Kasumi-1 (cell line): ENCODE measurements at places on chromosomes 13 and 19.
A peak's percentile ranks its signal among the peaks of the same experiment; 100 is the strongest.

DNA sequence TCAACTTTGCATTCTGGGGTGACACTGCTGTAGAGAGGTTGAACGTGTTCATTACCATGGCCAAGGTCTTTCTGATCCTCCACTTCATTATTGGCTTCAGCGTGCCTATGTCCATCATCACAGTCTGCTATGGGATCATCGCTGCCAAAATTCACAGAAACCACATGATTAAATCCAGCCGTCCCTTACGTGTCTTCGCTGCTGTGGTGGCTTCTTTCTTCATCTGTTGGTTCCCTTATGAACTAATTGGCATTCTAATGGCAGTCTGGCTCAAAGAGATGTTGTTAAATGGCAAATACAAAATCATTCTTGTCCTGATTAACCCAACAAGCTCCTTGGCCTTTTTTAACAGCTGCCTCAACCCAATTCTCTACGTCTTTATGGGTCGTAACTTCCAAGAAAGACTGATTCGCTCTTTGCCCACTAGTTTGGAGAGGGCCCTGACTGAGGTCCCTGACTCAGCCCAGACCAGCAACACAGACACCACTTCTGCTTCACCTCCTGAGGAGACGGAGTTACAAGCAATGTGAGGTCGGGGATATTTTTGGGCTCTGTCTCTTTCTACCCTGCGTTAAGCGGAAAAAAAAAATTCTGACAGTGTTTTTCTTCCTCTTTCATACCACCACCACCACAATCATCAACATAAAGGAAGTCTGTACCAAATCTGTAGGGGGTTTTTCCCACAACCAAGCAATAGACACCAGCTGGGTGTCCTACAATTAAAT lies 29.5 kb downstream of the FPR3 start:
- peak; percentile 76 for DNase-seq

DNA sequence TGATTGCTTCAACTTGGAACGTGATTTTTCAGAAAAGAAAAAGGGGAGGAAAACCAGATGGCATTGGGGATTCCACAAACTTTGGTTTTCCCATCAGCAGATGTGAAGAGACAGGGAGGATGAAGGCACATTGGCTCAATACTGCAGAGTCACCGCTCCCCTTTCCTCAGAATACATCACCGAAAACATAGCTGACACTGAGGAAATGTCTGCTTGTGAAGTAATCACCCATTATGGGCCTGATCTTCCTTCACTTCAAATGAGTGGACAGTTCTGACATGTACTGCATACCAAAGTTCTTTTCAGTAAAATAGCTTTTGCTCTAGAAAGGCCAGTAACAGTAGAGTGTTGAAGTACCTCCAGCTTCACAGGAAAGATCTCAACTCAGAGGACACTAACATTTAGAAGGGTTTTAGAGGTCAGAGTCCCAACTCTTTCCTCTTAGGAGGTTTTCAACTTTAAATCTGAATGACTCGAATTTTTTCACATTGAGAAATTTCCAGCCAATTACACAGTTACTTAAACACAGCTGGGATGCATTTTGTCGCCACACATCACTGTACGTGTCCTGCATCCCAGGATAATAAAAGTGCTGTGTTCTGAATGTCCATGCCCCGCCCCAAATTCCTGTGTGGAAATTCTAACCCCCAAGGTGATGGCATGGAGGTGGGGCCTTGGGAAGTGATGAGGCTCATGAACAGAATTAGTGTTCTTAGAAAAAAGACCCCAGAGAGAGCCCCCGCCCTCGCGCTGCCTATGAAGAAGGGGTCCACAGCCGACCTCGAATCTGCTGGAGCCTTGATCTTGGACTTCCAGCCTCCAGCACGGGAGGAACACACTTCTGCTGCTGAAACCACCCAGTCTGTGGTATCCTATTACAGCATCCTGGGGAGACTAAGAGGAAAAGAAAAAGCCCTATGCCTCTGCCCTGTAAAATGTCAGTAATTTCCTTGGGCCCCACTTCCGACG lies 77.7 kb downstream of the COL4A1 start:
- no peak for DNase-seq

DNA sequence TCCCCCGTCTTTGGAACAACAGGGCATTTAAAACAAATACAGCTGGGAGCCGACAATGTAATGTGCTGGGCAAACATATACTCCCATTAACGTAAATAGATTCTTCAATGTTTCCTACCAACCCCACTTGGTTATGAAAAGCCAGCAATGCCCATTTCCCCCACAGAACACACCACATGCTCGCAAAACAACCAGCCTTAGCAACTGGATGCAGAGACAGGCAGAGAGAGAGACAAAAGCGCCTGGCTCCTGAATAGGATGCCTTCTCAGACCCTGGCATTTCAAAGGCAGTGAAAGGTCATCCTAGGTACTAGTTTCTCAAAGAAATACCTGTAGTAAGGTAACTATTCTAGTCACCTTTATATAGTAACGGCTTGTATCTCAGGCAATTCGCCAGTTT lies 462.9 kb downstream of the ITGBL1 start:
- no peak for DNase-seq

DNA sequence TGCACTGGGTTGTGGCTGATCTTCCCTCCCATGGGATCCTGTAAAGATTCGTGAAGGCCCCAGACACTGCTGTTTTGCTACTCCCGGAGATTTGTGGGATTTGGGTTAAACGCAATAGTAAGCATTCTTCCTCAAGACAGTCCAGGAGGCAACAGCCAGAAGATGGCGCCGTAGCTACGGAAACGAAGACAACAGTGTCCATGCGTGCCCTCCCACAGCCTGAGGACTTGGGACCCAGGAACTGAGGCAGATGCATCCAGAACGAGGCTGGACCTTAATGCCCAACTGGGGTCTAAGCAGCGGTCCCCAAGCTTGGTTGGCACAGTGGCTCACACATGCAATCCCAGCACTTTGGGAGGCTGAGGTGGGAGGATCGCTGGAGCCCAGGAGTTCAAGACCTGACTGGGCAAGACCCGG lies 57.6 kb upstream of the ZNF507 start:
- no peak for DNase-seq

DNA sequence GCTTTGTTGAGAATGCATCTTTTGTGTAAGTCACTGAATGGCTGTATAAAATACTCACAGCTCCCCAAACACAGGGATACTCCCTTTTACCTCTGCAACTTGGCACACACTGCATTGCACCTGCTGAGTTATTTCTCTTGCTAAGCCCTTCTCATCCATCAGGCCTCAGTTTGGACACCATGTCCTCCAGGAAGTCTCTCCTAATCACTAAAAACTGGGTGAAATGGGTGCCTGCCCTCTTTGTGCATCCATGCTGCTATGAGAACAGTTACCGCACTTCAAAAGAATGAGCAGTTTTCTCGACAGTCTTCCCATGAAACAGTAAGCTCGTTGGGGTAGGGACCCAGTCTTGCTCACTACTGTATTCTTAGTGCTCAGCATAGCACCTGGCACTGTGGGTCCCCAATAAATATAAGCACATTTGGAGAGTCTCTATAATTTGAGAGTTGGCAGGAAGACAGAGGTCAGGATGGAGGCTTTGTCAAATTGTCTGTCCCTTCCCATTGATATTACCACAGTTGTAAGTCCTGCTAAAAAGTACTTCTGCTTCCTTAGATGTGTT lies 4.6 kb upstream of the SLC25A30 start:
- no peak for DNase-seq

DNA sequence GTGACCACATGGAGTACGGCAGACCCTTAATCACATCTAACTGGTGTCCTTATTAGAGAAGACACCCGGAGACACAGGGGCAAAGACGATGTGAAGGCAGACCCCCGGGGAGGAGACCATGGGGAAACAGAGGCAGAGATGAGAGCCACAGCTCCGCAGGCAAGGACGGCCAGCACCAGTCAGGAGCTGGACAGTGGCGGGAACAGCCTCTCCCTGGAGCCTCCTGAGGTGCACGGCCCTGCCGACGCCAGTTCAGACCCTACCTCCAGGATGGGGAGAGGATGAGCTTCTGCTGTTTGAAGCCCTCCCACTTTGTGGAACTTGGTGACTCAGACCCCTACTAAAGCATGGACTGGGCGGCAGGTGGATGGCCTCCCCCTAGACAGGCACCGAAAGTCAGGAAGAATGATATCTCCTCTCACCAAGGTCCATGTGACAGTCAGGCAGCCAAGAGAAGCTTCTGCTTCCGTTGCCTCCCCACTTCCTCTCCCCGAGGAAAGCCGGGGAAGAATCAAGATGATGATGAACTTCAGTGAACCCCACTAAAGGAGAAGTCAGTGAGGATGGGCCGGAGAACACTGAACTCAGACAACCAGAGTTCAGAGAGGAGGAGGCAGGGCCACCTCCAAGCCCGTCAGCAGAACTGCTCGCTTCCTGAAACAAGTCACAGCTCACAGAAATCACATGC lies 25.4 kb downstream of the RAB20 start:
- DNase-seq: peak; percentile 97

DNA sequence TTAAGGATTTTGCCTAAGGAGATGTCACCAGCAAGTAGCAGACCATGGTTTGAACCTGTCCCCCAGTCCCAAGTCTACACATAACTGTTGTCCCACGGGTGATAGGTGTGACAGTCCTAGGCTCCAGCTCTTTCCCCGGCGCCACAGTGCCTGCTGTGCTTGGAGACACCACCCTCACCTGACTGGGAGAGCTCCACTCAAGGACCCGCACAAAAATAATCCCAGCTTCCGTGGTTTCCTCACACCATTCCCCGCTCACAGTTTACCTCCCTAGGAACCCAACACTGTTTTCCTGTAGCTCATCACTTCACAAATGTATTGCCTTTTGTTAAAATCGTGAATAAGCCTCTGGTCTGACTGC lies 19.8 kb upstream of the RASA3 start:
- DNase-seq: no peak

DNA sequence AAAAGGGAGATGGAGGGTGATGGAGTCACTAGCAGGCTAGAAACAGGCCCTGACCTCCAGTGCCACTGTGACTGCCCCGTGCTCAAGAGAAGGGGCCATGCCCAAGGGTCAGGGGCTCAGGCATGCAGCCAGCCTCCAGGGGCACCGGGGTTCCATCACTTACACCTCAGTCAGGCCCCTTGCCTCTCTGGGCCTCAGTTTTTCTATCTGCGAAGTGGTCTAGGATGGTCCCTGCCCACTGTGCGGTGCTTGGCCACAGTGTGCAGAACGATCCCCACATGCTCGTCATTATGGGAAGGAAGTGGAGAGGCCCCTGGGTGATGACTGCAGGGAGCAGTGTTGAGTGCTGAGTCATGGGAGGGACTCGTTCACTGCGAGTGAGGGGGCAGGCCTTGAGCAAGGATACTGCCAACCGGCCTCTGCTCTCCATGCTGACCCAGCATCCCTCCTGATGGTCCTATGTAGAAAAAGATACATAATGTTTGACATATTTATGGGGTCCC lies 23.1 kb downstream of the TMED1 start:
- DNase-seq: peak; percentile 86

- DNase-seq: no peak
Measured at GRCh38 chr19:37990362-37990761, 83.4 kb downstream of the SIPA1L3 start.

DNA sequence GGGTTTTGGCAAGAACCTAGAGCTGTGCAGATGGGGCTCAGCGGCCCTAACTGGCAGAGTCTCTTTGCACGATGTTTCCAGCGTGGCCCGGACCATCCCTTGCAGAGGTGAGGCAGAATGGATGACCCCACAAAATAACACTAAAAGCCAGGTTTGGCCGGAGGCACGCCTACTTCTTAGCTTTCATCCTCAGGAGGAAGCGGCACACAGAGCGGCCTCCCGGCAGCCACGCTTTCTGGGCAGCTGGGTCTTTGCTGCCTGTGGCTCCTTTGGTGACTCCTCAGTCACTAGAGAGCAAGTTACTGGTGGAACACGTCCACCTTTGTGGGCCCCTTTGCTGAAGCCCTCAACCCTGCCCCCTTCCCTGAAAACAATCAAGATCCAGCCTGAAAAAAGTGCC lies 25.2 kb downstream of the TEX29 start:
- DNase-seq: no peak

GRCh38 chr13:113736258-113736731 lies 22.7 kb upstream of the TMEM255B start:
- DNase-seq: no peak

- no peak for DNase-seq
Measured at GRCh38 chr13:25062479-25062878, 33.5 kb upstream of the PABPC3 start.

GRCh38 chr19:6740589-6741343 lies 1.3 kb downstream of the TRIP10 start:
- no peak for DNase-seq

GRCh38 chr19:45809643-45810159 lies 5.4 kb downstream of the RSPH6A start:
- DNase-seq: peak; percentile 55

DNA sequence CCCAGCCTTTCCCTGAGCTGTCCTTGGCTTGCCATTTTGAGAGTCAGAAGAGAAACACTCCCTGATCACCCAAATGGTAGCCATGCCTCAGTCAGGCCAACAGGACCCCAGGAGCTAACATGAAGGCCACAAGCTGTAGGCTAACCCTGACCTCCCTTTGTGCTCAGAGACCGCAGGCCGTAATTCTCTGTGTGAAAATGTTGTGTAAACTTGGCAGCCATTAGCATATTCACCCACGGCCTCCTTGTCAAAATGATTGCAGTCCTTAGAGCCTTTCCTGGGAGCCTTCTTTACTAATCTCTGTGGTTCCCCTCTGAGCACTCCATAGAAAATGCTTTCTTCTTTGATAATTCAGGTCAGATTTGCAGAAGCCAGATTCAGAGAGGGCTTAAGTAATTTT lies 418.9 kb downstream of the COG6 start:
- no peak for DNase-seq

GRCh38 chr13:30581582-30581981 lies 36.1 kb upstream of the USPL1 start:
- DNase-seq: no peak

DNA sequence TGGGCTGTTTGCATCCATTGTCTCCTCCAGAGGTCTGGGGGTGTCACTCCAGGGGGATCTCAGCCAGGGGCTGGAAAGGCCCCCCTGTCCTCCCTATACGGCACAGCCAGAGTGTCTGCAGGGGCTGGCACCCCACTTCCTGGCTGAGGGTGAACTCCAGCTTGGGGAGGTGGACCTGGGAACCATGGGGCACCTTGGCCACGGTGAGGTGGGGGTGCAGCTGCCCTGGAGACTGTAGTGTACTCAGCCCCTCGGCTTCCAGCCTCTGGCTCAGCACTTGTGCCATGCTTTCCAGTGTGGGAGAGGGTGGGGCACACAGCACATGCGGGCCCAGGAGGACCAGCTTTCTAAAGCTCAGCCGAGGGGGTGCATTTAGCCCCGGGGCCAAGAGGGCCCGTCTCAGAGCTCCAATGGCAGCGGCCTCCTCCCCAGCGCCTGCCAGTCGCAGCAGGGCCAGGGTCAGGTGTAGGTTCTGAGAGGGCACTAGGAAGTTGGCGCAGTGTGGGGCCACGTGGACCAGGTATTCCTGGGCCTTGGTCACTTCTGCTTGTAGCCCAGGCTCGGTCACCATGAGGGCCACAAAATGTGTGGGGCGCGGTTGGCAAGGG lies 1.4 kb downstream of the LENG9 start:
- no peak for DNase-seq

GRCh38 chr13:44318161-44318560 lies 55.5 kb upstream of the SERP2 start:
- DNase-seq: no peak

GRCh38 chr13:79361299-79361698 lies 44.8 kb downstream of the RBM26 start:
- no peak for DNase-seq

GRCh38 chr19:18433015-18433691 lies 4.8 kb downstream of the ISYNA1 start:
- no peak for DNase-seq
